ENCODE measurements at places on chromosomes 16 and 17.

DNA sequence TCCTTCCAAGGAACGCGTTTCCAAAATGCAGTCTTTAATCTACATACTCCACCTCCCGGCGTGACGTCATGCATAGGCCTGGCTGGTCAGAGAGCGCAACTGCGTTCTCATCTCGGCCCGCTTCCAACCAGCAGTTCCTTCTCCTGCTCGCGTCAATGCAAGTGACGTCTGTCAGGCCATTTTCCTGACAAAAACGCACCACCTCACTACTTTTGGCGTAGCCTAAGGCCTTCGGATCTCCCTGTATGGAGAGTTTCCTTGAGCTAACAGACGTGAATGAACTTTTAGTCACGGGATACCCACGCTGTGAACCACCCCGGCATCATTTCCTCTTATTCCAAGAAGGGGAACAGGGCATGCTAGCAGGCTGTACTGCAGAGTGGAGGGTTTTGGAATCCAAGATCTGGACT, 25.0 kb downstream of the TEX14 start:
- peak; percentile 94 for DNase-seq

DNA sequence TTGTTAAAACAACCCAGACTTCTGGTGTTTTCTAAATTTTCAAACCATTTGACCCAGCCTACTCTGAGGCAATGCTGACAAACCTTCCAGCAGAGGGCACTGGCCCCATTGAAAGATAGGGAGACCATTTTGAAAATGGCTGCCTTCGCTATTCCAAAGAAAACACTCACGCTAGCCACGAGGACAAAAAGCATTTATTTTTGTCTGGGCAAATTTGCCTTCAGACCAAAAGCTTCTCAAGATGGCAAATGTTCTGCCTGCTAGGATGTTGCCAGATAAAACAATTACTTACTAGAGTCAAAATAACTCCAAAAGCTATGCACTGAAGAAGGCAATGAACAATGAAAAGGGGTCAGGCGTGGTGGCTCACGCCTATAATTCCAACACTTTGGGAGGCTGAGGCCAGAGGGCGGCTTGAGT, 296.7 kb upstream of the IRX5 start:
- peak; percentile 3 for DNase-seq

- DNase-seq = no peak
Measured at GRCh38 chr16:14418795-14419225, 211.2 kb downstream of the PARN start.

GRCh38 chr16:29745853-29746345, at the start of gene C16orf54:
TSS of gene C16orf54 (minus strand) at chr16:29745990. CDS start at chr16:29744951, 1,039 bp downstream.
- peak; percentile 94 for DNase-seq

GRCh38 chr17:68428498-68429172, 28.7 kb downstream of the WIPI1 start:
- DNase-seq = no peak

- peak; percentile 83 for DNase-seq
Measured at GRCh38 chr17:68398691-68399637, 58.3 kb downstream of the WIPI1 start.

GRCh38 chr16:71407731-71408130, 34.1 kb downstream of the TLE7 start:
- no peak for DNase-seq

DNA sequence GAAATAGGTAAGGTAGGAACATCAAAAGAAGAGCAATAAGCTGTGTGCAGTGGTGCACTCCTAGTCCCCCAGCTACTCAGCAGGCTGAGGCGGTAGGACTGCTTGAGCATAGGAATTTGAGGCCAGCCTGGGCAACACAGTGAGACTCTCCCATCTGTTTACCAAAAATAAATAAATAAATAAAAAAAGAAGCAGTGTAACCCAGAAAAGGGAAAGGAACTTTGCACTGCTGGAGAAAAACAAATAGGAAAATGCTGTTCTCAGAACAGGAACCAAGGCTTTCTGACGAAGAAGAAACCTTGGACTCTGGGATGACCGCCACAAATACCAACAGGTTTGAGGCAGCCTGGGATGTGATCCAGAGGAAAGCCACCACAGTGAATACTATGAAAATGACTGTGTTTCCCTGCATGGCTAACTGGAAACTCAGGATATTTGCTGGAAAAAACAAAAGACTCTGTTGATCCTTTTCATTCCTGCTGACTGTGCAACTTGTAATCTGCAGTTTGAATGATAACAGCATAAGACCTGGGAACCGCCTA, 41.2 kb downstream of the TTC19 start:
- DNase-seq = no peak

GRCh38 chr17:44636562-44636961, 19.7 kb upstream of the MEIOC start:
- DNase-seq = peak; percentile 12

- DNase-seq = no peak
Measured at GRCh38 chr16:87369796-87370719, 13.5 kb downstream of the FBXO31 start.

All from suppressor macrophage (primary cell).